Central memory CD4-positive, alpha-beta T cell (primary cell): ENCODE measurements at places on chromosomes 7 and 10.

DNA sequence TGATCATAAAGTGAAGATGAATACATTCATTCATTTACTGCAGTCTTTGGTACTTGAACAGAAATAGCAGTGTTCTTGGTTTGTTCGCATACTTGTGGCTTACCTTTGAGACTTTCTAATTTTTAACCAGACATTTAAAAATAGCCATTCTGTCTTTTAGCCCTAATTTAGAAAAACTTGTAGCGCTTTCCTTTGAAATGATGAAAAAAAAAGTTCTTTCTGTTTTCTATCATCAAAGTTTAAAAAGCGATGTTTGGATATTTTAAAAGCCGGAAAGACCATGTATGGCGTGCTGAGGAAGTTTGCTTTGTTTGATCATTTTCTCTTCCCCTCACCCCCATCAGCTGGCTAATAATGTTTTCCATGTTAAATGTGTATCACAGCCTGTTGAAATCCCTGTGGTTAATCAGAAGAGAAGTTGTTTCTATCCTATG, 116.3 kb downstream of the CUX1 start:
- DNase-seq: no peak

GRCh38 chr7:41786404-41786803, 83.5 kb upstream of the INHBA start:
- DNase-seq: no peak

DNA sequence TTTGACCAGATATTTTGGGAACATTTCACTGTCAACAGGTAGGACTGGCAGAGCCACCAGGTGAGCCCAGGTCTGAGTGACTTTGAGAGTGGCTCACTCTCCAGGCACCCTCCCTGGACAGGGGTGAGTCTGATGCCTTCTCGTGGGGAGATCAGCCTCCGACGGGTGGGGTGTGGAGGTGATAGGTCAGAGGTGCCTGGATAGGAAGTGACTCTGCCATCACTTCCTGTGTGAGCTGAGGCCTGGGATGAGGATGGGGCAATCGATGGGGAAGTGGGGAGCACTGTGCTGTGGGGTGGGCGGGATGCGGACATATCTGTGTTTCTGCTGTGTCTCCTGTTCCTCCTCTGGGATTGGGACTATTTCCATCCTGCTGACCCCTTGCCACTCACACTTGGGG, 34.6 kb downstream of the IFT22 start:
- no peak for DNase-seq

DNA sequence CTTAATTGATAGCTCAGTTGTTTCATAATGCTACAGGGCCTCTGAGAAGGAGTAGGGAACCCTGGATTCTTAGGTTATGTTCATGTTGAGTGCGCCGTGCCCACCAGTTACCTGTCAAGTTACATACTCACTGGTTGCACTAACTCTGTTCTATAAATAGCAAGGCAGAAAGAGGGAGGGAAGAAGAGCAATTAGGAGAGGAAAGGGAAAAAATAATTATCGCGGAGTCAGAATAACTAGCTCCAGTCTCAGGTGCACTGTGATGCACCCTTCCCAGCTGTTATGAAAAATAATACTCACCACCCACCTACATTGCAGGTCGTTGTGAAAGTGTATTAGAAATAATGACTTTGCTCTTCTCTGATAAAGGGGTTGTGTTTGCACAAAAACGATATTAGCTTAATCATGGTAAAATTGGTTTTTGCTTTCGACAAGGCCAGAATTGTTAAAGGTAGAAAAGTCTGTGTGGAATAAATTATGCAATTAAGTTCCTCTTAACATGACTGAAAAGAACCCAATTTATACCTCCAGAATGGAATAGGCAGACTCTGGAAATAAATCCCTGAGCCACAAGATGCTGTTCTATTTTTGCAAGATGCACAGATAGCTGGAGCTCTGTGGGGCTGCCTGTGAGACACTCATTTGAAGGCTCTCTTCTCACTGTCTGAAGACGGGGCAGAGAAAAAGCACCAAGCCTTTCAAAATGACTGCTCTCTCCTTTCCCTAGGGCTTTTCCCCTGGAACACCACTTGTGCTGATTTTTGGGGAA, 137.6 kb upstream of the PITRM1 start:
- DNase-seq: no peak

DNA sequence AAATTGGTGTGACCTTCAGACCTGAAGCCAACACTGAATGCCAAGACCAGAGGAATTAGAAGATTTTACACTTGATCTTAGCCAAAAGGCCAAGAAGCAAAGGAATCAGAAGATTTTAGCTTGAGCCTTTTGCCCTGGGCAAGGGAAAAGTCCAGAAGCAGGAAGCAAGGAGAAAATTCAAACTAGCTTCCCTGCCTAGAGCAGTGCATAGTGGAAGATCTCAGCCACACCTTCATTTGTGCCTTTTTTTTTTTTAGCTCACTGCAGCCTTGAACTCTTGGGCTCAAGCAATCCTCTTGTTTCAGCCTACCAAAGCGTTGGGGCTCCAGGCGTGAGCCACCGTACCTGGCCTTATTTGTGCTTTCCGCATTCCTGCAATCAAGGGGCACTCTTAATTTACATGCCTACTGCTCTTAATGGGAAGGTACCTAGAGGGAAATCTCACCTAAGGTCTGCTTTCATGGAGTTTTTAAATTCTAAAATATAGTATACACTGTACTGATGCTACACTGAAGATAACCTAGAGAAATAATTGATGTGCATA, 8.3 kb upstream of the PIP4K2A start:
- no peak for DNase-seq

DNA sequence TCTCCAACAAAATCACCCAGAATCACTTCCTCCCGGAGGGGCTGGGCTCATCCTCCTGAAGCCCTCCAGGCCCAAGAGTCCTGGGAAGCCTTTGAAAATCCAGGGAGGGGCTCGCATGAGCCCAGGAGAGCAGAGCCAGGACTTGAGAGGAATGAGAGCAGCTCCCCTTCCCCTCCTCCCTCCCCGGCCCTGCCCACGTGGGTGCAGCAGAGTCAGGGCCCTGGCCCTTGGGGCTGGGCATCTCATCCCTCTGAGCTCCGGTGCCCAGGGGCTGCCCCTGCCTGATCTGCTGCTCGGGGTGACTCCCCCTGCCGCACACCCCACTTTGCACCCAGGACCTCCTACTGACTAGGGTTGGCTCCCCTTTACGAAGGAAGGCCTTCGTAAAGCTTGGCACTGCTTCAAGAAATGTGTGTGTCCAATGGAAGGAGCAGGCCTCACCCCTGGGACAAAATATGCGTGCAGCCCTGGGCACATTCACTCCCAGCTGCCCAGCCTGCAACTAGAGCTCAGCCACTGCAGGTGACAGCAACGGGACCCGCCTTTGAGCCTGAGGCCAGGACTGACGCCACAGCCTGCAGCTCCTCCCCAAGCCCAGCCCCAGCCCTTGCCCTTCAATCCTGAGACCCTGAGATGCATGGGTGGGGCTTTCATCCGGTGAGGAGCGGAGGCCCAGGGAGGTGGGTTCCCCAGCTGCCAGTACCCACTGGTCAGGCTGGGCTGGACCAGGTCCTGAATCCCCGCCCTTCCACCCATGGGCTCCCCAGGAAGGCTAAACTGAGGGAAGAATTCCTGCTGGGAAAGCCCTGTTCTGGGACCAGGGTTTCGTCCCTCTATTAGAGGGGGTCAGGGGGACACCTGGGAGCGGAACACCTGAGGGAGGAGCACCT, 21.8 kb downstream of the PWWP2B start:
- no peak for DNase-seq

GRCh38 chr7:95886501-95887090, 114.2 kb downstream of the DYNC1I1 start:
- no peak for DNase-seq

DNA sequence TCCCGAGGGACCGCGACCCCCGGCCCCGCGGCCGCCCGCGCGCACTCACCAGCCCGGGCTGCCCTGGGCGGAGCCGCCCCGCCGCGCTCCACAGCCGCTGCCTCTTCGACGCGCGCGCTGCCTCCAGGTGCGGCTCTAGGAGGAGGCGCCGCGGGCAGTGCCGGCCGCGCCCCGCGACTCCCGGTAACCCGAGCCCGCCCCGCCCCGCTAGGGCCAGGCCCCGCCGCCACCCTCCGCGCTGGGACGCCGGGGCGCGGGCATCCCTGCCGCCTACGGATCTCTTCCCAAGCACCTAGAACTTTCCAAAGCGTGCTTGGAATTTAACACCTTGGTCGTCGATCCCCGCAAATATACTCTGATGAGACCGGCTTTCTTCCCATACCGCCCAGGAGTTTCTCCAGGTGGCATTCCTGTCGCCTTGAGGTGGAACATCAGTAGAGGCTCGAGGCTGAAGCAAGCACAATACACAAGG, at the start of gene SLC26A5:
Gene SLC26A5, minus strand, starts transcription at position 159 of the 472 bp plus-strand sequence. CDS start 24,693 bp downstream, outside the sequence.
- DNase-seq: no peak

DNA sequence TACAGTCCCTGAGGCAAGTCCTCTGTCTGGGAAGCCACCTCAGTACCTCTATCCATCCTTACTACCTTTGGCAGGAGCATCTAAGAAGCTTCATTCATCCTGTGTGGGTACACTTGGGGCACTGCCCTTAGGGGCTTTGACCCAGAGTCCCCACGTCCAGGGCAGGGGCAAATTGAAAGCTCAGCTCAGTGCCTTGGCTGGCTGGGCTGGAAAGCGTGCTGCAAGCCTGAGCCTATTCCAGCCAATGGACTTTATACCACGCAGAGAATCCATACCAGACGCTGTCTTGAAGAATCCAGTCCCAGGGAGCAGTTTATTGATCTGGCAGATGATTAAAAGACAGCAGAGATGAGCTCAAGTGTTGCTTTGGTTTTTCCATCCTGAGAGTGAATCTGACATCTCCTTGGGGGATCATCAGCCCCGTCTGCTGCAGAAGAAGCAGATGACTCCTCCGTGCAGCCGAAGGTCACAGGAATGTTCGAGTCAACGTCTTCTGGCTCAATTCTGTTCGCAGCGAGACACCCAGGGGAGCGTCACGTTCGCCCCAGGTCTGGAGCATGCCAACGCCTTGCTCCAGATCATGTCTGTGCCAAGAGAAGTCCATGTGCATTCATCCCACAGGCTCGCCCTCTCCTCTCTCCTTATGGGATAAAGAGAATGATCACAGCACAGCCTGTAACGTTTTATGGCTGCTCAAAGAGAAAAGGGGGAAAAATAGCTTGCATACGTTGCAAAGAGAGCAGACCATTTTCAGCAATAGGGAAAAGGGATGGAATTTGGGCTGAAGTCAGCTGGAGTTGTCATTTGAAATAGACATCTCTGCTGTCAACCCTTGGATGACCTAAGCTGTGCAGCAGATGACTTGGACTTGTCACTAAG, 35.8 kb upstream of the LYZL1 start:
- no peak for DNase-seq

GRCh38 chr10:68288717-68289116, 43.1 kb upstream of the HNRNPH3 start:
- DNase-seq: no peak

DNA sequence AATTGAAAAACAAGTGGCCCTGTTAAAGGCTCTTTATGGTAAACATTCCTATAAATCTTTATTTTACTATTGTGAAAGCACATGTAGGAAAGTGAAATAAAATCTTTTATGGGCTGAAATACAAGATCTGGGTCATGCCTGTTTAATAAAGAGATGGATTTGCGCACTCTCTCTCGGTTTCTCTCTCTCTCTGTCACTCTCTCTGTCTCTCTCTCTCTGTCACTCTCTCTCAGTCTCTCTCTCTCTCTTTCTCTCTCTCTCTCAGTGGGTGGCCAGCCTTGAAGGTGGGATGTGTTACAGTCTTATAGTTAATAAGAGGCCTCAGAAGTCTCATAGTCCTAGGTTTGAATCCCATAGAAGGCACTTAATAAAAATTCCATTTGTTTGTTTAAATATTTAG, 2.4 kb downstream of the TAC1 start:
- no peak for DNase-seq

DNA sequence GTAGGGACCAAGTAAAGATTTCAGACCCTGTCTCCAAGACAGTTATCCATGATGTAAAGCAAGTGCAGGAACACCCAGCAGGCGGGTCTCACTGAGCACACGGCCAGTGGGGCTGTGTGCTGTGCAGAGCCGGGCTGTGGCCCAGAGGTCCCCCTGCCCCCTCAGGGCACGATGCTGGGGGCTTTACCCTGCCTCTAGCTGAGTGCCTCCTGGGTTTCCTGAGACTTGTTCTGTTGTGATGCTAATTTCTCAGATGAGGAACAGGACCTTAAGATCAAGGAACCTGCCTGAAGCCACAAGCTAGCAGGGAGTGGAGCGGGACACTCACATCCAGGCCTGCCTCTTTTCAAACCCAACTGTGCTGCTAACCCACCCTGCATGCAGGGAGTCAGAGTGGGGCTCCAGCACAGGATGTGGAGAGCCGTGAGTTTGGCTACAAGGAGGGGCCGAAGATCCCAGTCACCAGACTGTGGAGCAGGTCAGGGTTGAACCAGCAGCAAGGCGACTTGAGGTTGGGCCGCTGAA, 76.1 kb upstream of the LYZL2 start:
- DNase-seq: no peak

- DNase-seq: no peak
These were observed 164.6 kb downstream of the GRK5 start for GRCh38 chr10:119371704-119372663.

- DNase-seq: no peak
These were observed 35.3 kb upstream of the SPOCK2 start for GRCh38 chr10:72123616-72124015.

DNA sequence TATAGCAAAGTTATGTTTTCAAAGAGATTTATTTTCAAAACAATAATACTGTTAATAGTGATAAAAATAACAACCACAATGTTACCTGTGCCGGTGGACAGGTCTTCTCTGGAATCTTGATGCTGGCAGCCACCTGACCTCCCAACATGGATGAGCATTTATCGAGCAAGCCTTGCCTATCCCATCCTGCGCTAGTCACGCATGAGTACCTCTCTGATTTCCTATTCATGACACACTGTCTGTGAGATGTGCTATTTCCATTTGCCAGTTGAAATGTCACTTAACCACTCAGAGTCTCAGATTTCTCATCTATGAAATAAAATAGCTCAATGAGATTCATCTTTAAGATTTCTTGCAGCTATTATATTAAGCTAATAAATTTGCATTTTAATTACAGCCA, 341.2 kb upstream of the VWC2 start:
- no peak for DNase-seq

- no peak for DNase-seq
These were observed 4.9 kb upstream of the UPK3B start for GRCh38 chr7:76505168-76506080.

DNA sequence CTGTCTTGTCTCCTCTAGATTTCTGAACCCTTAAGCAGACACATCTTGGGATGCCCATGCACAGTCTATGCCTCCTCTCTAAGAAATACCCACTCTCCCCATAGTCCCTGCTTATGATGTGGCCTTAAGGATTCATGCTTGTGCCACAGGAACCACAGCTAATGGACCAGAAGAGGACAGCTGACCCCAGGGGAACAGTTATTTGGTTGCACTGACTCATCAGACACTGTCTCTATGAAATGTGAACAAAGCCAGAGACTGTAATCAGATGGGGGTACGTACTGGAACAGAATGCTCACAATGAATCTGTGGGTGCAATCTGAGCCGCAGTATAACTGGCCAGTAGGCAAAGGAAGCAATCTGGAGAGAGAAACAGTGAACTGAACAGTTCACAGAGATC, 121.9 kb downstream of the USP6NL start:
- DNase-seq: no peak
